ENCODE measurements at places on chromosomes 7 and 10.
A peak's percentile ranks its signal among the peaks of the same experiment; 100 is the strongest.

- DNase-seq: no peak
Observed at GRCh38 chr7:135712796-135713195, 15.2 kb downstream of the SLC13A4 start.

DNA sequence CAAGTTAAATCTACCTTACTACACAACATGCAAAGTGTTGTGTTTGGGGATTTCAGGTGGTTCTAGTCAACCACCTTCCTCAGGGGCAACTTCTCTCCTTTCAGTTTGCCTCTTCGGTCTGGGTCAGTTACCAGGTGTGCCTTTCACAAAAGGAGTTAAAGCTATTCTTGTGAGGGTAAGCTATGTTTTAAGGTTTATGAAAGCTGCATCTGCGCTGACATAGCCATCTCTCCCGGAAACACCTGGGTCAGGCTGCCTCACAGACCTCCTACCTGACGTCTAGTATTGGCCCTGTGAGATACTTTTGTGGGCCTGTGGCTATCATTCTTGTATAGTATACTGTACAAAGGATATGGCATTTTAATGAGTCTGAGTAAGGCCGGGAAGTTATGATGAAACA, 67.7 kb upstream of the ITGA8 start:
- no peak for DNase-seq

DNA sequence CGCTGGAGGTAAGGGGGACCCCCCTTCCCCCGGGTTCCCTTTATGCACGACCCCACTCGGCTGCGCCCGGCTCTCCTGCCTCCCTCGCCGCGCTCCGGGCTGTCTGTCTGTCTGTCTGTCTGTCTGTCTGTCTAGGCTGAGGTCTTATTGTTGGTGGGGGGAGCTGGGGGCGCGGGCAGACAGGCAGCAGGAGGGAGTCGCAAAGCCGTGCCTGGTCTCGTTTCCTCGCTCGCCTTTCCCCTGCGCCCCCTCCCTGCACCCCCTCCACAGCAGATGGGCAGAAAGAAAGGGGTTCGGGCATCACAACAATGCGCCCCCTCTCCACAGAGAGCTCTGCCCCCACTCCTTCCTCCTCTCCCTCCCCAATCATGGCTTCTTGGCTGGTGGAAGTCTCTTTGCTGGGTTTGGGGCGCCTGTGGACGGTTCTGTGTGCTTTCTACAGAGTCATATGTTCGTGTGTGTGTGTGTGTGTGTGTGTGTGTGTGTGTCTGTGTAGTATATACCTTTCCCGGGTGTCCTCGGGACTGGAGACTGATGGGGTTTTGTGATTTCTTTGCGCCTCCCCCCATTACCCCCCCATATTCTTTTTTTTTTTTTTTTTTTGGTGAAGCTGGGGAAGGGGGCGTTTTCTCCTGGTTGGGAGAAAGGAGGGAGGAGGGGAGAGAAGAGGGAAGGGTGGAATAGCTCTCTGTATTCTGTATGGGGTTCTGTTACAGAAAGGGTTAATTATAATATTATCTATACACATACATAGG, 1.9 kb downstream of the AUTS2 start:
- DNase-seq: no peak

DNA sequence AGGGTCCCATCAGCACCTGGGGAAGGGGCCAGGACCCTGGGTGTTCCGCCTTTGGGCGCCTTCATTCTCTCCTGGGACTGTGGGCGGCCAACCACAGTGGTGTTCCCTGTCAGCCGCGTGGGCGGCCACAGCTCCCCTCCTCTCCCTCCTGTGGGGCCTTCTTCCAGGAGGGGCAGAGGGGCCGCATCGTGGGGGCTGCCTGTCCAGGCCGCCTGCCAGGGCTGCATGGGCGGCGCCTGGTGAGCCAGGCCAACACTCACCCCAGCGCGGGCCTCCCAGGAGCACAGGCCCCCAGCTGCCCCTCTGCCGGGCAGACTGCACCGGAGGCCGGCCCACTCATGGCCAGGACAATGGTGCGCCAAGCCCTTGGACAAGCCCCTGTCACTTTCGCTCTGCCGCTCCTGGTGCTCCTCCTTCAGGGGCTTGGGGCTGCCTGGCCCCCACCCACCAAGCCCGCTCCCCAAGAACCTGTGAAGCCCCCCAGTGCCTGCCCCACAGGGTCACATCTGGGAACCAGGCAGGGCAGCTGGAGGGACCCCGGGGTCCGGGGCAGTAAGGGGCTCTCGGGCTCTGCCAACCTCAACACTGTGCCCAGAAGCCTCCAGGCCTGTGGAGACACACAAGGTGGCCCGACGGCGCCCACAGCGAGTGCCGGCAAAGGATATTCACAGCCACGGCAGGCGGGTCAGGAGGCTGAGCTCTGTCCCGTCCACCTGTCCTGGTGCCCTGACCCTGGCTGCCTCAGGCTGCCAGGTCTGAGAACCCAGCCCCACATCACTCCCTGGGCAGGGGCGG, 42.8 kb downstream of the AP5Z1 start:
- no peak for DNase-seq

DNA sequence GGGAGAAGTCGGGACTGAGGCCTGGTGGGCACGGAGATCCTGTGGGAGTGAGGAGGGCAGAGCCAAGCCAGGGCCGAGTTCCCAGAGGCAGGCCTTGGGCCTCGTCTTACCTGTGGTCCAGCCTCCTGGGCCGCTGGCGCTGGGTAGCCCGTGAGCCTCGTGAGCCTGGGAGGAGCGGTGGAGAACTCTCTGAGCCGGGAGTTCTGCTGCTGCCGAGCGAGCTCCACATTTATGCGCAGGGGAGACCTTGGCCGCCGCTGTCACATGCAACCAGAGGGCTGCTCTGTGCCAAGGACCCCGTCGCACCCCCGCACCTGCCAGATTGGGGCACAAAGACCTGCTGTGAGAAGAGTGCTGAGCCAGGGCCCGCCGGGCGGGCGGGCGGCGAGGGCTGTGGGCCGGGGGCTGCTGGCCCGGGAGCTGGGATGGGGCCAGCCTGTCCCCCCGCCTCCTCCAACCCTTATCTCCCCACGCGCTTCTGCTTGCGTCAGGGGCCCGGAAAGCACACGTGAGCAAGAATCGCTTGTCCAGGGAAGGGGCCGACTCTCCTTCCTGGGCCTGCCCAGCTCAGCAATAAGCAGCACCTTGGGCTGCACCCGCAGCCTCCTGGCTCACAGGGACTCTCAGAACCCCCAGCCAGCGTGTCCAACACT, 10.2 kb downstream of the VENTX start:
- DNase-seq: no peak

GRCh38 chr10:85651497-85651882, 715.1 kb downstream of the GRID1 start:
- DNase-seq: no peak

DNA sequence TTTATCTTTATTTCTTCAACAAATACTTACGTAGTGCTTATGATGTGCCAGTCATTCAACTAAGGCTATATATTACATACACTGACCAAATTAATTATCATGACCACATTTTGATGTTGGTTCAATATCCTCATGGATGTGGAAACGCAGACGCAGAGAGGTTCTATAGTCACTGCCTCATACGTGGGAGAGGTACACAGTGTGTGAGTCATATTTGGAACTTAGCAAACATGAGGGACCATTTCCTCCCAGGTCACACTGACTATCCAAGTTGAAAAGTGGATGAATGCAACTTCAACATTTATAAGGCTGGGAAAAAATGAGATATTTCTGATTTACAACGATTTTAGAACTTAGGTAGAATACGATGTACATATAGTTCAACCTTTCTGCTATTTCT, 113.6 kb downstream of the PRLHR start:
- no peak for DNase-seq

DNA sequence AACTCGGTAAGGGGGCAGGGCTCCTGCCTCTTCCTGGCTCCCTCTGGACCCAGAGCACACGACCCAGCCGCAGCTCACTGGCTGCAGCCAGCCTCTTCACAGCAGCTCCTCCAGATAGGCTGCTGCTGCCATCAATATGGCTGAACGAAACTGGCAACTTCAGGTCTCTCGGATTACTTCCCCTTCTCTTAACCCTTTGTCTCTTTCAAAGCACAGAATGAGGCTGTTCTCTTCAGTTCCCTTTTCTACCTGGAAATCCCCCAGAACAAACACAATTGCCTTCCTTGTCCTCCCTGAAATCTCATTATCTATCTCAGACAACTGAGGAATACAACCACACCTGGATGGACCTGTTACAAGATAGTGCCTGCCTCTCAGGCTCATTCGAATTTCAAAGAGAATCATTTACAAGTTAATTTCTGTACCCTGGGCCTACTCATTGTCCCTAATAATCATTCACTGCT, 193.4 kb upstream of the MBL2 start:
- DNase-seq: no peak

DNA sequence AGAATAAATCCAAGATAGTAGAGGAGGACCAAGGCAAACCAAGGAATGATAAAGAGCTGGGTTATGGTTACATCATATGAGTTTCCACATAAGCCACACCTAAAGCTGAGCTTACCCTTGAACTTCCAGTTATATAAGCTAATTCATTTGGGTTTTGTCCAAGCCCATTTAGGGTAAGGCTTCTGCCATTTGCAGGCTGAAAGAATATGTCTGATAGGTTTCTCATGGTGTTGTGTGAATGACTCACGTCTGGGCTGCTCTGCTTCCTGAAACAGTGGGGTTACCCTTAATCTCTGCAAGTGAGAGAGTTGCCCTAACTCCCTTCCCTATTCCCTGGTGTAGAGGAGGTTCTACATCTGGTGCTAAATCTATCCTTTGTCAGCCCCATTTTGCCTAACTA, 60.8 kb downstream of the PTTG1IP2 start:
- DNase-seq: no peak

DNA sequence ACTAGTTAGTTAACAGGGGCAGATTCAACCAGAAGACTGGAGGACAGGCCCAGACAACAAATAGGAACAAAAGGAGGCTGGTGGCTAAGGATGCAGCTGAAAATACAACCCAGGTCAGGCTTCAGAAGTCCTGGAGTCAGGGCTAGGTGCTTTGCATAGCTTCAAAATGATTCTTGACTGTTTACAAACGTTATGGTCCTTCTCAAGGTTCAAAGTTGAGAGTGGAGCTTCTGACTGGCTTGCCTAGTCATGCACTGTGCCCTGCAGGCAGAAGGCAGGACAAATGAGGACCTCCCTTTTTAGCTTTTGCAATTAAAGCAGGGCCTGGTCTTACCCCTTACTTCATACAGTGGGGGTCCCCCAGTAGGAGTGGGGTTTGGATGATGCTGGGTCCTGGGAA, 4.4 kb upstream of the CDH23 start:
- DNase-seq: no peak

GRCh38 chr10:126628746-126629145, 41.7 kb downstream of the C10orf90 start:
- no peak for DNase-seq

GRCh38 chr10:35056686-35057085, 33.5 kb downstream of the CUL2 start:
- DNase-seq: no peak

DNA sequence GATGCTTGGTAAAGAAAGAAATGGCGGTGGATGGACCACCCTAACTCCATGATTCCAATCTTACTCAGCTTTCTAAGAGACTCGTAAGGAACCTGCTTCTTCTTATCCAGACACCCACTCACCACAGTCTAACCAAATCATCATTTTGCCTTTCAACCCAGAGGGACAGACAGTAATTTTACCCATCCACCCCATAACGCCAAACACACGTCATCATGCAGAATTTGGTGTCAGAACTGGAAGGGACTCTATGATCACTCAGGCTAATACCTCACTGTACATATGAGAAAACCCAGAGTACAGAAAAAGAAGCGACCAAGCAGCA, 388 bp downstream of the ECD start:
- no peak for DNase-seq

DNA sequence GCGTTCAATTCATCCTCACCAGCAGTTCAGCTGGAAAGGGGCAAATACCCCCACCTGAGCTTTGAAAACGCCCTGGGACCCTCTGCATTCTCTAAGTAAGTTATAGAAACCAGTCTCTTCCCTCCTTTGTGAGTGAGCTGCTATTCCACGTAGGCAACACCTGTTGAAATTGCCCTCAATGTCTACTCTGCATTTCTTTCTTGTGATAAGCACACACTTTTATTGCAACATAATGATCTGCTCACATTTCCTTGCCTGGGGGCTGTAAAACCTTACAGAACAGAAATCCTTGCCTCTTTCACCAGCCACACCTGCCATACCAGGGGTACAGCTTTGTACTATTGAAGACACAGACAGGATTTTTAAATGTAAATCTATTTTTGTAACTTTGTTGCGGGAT, 155.8 kb upstream of the LANCL2 start:
- DNase-seq: no peak

GRCh38 chr7:102236592-102237287, 49.9 kb upstream of the SH2B2 start:
- DNase-seq: peak; percentile 9

- no peak for DNase-seq
Observed at GRCh38 chr7:24328050-24328449, 44.1 kb downstream of the NPY start.

- no peak for DNase-seq
Observed at GRCh38 chr7:139673762-139674161, 104.0 kb downstream of the HIPK2 start.

DNA sequence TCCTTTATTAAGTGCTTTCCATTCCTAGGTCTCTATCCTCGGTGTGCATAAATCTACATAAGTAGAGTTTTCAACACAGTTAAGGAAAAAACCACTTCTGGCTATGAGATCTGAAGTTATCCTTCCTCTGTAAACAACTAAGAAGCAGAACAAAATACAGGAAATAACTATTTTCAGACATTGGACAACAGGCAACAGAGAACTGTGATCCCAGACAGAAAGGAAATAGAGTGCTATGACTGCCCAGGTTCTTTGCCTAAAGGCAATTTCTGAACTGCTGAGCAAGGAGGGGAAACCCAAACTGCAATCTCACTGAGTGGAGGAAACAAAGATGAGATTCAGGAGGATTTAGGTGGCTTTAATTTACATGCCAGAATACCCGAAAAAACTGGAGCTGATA, 285.4 kb downstream of the SNX13 start:
- DNase-seq: no peak

- DNase-seq: no peak
Observed at GRCh38 chr10:53744746-53745145, 972.2 kb upstream of the MBL2 start.

DNA sequence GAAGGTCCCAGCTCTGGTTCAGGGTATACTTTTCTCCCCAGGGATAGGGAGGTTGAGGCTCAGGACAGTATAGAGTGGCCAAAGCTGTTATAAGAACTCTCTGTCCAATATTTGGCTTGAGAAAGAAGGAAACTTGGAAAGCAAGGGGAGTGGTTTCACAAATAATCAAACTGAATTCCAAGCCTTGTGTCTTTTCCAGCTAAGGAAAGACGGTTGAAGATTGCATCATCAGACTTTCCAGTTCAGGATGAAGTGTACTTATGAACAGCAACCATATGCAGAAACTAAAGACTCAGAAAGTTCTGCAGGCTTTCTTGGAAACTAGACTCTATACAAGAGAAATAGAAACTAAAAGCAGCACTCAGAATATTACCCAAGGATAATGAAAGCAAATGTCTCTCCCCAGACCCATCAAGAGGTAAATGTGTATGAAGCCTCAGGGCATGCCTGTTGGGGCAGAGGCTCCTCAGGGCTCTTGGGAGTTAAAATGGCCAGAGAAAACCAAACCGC, 46.4 kb downstream of the RAMP3 start:
- DNase-seq: no peak

DNA sequence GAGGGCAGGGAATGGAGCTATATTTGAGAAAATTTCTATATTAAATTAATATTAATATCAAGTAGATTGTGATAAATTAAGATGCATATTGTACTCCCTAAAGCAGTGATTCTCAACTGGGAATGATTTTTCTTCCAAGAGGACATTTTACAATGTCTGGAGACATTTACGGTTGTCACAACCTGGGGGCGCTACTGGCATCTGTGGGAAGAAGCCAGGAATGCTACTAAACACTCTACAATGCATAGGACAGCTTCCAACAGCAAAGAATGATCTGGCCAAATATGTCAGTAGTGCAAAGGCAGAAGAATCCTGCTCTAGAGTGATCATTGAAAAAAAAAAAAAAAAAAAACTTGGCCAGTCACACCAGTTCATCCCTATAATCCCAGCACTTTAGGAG, 100.0 kb downstream of the LSM5 start:
- DNase-seq: no peak

Data from CD4-positive, alpha-beta T cell (primary cell).